COR-L47 (cell line): ENCODE measurements at places on chromosomes 5 and 9.

- DNase-seq, result no peak
These were observed 238.6 kb downstream of the ENC1 start for GRCh38 chr5:74401946-74402320.

DNA sequence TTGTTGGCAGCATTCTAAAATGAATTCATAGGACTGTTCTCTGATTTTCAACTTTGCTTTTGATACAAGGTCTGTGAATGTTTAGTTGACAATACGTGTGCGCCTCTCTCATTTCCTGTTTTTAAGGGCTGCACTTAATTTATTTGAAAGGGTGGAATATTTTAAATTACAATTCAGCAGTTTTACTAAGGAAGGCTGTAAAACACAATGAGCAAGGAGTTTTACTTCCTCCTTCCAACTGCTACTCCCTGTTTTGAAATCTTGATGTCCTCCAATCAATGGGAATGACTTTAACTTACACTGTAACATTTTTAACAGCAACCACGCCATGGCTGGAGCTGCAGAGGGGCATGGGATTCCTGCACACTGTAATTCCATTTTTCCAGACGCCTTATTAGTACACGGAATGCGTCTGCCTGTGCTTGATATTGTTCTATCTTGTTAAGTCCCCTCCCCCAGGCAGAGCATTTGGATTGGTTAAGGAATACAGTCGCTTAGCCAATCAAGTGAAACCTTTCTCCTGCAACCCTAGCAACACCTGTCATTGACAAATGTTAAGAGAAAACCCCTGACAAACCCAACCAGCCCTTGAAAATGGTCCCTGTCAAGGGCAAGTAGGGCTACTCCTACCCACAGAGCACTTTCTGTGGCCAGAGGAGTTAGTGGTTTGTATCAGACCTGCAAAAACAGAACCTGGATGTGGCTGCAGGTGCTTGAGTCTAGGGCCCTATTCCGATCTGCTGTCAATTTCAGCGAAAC lies 12.5 kb upstream of the ZSWIM6 start:
- DNase-seq, result no peak

DNA sequence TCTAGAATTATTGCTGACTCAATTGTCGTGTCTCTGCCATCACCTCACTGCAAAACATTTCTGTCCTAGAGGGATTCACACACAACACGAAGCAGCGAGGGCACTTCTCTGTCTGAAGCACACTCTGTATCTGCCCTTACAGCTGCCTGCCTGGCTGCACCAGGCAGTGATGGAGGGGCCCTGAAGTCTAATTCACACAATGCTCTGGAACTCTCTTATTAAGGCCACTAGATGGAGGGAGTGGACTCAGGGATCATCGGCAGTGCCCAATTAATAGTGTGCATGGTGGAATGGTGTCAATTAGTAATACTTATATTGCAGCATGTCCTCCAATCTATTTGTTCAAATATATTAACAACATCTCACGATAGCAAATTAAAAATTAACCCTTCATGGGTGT lies 157.5 kb upstream of the MAP1B start:
- DNase-seq, result no peak

- no peak for DNase-seq
These were observed 100.5 kb upstream of the SNX2 start for GRCh38 chr5:122674385-122674784.

- DNase-seq, result no peak
These were observed 42.8 kb downstream of the ANGPTL2 start for GRCh38 chr9:127079446-127080140.

DNA sequence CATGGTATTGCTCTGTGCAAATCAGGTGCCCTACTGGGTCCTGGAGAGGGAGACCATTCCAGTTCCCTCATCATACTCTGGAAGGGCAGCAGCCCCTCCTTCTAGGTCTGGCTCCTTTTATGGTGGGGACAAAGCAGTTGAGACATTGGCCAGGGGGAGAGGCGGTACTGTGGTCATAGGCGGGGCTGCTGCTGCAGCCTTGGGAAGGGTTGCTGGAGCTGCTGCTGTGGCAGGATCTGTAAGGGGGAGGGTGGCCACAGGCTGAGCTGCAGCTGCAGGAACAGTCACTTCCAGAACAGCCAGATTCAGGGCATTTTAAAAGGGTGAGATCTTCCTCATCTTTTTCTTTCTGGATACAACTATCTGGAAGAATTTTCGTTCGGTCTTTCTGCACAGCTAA lies 233.0 kb upstream of the SGCD start:
- DNase-seq, result no peak

GRCh38 chr5:120507800-120508463 lies 43.8 kb downstream of the PRR16 start:
- DNase-seq, result no peak

DNA sequence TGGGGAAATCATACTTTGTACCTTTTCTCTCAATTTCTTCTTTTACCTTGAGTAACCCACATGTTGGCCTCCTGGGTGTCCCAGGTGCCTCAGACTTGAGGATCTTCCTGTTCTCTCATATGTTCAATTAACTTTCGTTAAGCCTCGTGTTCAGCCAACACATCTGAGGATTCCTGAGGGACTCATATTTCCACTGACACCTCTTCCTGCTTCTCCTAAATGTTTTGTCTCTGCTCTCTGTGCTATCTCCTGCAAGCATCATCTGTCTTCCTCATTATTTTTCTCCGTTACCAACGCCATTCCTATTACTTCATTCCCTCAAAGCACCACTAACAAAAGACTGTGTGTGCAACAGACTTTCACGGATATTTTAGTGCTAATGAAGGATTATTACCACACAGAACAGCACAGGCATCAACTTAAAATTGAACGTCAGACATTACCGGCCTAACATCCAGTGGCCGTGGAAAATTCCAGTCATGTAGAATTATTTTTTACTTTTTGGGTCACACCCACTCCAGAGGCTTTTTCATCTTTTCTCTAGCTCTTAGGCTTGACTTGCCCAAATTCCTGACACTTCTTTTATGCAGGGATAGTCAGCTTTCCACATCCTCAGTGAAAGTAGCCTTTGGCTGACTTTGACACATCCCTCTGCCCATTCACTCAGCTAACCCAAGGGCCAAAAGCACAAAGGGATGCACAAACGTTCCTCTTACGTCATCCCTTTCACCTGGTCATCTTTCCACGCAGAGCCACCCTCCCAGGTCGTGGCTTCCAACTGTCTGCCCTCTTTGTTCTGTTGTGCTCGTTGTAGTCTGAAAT lies 46.0 kb upstream of the OSMR start:
- no peak for DNase-seq

- no peak for DNase-seq
These were observed 224.2 kb downstream of the MELK start for GRCh38 chr9:36796671-36797419.

DNA sequence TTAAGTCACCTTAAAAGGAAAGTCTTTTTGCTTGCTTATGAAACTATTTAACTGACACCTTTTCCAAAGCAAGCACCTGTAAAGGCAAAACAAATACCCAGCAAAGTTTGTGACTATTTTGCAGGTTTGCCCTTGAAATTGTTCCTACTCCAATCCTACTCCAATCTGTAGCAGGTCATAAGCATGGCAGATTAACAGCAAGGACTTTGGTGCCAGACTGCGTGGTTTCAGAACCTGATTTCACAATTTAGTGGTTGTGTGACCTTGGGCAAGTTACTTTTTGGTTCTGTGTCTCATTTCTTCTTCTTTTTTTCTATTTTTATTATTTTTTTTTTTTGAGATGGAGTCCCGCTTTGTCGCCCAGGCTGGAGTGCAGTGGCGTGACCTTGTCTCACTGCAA lies 282.1 kb downstream of the RFX3 start:
- no peak for DNase-seq

DNA sequence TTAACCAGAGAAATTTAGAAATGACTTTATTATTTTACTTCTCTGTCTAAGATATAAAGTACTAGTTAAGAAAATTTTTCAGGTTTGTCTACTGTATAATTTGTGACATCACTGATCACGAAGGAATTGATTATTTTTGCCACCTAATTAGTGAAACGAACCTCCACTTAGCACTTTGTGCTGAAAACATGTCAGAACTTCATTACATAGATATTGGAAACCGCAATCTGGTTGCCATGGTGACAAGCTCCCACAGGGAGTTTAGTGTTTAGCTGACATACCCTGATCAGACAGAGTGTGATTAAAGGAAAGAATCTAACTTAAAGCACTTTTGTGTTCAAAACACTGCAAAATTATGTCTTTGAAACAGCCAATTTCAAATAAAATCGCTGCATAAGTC lies 668.4 kb upstream of the CCNG1 start:
- no peak for DNase-seq

DNA sequence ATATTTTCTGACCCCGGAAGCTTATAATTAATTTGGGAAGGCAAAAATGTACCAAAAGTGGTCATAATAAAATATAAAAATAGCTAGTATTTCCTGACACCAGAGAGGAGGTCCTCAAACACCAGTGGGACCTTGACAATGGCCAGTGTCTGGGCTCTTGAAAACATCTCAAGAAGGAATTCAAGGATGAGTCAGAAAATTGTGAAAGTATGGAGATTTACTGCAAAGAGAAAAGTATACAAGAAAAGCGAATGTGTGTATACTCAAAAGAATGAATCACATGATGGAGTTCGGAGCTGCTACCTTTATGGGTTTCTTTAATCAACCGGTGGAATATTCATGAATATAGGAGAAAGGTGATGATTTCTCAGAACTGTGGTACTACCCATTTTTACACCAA lies 1709.0 kb upstream of the WWC1 start:
- no peak for DNase-seq

DNA sequence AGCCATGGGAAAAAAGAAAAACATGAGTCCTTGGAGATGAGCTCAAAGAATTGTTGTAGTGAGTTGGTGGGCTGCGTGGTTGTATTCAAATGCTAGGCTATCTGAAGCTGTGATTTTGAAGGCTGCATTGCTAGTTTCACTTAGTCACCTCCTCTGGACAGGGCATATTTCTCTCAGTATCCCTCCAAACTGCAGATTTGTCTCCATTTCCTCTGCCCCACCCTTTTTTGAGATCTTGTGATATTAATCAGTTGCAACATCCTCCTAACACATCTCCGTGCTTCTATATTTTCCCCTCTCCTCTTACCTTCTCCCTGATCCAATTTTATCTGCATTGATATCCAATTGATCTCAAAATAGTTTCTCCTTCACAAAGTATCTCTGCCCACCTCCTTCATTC lies 1048.0 kb upstream of the WWC1 start:
- DNase-seq, result no peak

- DNase-seq, result no peak
These were observed 88.5 kb downstream of the PSD2 start for GRCh38 chr5:139884144-139884543.

DNA sequence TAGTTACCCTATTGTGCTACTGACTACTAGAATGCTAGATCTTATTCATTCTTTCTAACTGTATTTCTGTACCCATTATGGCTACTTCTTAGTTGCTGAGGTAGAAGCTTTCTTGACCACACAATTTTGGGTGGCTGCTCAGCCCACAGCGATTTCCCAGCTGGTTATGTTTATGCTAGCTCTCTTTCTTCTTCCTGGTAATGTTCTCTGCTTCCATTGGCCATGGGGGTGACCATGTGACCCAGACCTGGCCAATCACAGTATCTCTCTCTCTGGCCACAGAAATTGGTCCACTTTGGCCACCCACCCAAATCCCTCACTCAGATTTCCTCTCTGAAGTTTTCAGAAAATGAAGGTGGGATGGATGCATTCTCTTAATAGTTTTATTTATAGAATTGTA lies 427.9 kb upstream of the CLINT1 start:
- no peak for DNase-seq

GRCh38 chr5:127216898-127217675 lies 73.5 kb upstream of the MEGF10 start:
- peak; percentile 10 for DNase-seq

DNA sequence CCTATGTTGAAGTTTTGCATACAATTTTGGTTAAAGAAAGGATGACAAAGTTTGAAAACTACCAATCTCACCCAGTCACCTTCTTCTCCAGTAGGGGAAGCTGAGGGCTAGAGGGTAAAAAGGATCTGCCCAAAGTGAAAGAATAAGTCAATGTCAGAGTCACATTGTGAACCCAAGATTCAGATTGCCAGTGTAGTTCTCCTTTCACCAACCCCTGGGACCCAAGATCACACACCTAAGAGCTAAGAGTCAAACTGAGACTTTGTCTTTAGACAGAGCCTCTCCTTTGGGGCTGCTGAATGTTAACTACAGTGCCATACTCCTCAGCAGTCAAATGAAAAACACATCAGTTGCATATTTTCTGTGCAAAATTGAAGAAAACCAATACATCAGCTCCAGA lies 210.6 kb downstream of the ATP10B start:
- no peak for DNase-seq

DNA sequence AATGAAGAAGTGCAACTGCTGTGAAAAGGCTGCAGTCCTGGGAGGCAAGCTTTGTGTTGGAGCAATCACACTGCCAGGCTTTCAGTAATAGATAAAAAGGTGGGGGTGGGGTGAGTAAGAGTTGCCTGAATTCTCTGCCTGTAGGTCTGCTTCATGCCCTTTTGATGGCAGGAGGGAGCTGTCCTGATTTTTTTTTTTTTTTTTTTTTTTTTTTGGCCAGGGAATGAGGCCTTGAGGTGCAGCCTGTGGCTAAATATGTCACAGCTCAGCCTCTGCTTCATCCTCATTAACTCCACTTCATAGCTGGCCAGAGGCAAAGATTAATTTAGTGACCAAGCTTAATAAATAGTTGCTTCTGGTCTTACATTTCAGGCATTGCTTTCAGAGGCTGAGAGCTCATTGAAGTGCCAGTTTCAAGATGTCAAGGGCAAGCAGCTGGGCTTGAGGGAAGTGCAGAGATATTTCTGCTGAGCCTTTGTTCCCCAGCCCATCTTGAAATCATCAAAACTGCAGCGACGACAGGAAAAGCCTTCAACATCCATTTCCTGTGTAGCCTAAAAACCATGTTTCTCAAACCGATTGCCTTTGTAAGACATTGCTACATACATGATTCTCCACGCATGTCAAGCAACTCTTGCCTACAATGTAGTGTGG lies 134.7 kb downstream of the MACIR start:
- no peak for DNase-seq

DNA sequence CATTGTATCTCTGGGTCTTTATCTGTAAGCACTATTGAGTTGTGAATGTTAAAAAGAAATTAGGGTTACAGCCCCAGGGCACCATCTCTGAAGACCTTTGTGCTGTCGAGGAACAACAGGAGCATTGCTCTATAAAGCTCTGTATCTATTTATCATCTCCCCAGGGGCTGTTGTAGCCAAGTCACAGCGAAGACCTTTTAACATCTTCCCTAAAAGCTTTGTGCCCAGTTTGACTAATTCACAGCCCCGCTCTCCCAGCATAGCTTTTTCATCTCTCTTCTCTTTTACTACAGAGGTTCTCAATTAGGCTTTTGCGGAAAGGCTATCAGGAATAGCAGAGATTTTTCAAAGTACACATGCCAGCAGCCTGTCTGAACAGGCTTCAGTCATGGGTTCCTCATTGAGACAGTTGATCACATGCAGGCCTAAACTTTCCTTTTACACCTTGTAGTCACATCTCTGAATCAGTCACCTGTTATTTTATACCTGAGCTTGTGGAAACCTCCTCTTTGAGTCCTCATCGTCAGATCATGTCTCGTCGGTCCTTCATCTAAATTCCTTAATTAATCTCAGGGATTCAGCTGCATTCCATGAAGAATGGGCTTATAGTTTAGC lies 140.5 kb downstream of the NPR3 start:
- DNase-seq, result no peak
